NCI-H2081 treated with DMSO at 0.1 percent for 48 hours (cell line): ENCODE measurements at places on chromosomes 2 and 18.

DNA sequence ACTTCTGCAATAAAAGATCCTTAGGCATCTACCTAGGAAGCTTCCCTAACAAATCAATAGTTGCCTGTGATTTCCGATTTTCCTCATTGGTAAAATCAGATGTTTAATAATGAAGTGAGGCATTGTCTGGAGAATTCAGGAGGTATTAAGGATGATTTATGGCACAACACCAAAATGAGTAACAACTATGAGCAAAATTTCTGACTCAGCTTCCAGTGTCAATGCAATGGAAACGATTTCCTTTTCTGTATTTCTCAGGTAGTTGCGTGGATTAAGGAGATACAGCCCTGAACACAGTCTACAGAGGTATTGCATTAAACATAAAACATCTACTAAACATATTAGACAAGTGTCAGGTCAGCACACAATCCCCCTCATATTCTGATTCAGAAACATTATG, 99.5 kb downstream of the EPB41L3 start:
- no peak for DNase-seq

GRCh38 chr18:75654386-75654785, 226.9 kb upstream of the SMIM21 start:
- DNase-seq: no peak

DNA sequence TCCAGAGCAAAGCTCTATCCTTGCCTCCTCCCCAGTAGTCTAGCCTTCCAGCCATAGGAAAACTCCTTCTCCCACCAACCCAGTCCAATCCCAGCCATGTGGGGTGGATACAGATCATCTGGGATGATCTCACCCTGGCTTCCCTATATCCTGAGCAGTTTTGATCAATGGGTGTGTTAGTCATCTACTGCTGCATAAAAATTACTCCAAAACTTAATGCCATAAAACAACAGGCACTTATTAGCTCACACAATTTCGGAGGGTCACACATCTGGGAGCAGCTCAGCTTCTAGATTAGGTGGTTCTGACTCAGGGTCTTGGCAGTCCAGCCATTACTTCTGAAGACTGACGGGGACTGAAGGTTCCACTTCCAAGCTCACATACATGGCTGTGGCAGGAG, 190.4 kb downstream of the SPP2 start:
- DNase-seq: no peak

DNA sequence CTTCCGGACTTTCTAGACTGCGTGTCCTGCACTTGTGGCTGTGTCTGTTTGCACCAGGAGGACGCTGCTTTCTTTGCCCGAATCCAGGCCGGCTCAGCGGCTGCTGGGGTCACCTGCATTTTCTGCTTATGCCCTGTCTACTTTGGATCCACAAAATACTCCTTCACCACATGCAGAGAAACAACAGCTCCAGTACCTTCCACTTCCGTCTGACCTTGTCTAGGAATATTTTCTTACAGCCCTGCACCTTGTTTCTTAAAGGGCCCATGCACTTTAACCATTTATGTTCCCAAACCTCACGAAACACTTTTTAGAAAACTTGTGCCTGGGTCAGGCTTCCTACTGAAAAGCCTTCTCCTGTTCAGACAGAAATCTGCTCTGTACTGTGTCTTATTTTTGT, 129.4 kb upstream of the NCK2 start:
- DNase-seq: no peak

DNA sequence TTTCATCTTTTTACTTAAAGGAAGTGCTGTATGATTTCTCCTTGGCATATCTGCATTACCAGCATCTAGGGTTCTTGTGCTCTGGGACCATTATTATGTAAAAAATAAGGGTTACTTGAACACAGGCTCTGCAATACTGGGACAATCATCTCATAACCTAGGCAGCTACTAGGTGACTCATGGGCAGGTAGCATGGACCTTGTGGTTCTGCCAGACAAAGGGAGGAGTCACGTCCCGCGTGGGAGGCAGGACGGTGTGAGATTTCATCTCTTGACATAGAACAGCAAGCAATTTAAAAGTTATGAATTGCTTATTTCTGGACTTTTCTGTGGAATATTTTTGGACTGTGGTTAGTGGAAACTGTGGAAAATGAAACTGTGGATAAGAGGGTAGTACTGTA, 34.1 kb downstream of the ASAP2 start:
- DNase-seq: no peak

GRCh38 chr2:216478151-216478550, 20.5 kb upstream of the RPL37A start:
- DNase-seq: no peak

- DNase-seq: no peak
Observed at GRCh38 chr2:158782616-158783015, 12.5 kb upstream of the DAPL1 start.

GRCh38 chr2:46845542-46846486, 69.8 kb downstream of the MCFD2 start:
- DNase-seq: no peak

DNA sequence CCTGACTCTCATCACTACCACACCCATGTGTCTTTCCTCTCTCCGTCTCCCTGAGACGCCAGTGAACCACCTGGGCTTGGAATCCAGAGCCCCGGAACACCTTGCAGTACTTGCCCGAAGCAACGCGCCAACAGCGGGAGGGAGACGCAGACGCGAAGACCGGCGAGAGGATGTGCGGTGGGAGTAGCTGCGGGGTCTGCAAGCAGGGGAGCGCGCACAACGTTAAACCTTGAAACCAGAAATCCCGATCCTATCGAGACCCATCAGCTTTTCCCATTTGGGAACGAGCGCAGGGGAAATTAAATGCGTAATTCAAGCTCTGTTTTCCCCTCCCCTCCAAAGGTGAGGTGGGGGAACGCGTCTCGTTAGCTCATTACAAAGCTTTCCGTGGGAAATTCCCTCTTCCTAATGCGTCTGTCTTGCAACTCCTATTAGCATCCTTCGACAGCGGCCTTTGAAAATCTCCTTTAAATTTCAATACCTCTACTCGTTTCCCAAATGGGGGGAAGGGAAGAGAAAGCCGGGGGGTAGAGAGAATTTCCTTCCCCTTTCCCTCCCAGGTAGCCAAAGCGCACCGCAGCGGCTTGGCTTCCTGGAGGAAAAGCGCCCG, 421 bp upstream of the CNTNAP5 start:
- no peak for DNase-seq

DNA sequence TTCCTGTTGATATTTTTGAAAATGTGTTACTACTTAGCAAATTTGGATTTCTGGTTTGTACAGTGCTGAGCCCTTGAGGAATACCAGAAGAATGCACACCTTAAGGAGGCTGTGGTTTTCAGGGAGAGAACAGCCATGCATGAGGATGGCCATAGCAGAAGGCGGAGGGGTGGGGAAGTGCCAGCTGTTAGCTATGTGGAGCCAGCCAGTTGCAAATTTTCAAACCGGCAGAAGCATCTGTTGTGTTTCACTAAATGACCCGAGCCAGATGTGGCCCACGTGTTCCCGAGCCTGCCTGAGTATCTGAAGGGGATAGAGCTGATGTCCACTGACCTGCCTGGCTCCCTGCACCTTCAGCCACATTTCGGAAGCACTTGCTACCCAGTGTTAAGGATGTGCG, 16.4 kb upstream of the RBM44 start:
- no peak for DNase-seq

DNA sequence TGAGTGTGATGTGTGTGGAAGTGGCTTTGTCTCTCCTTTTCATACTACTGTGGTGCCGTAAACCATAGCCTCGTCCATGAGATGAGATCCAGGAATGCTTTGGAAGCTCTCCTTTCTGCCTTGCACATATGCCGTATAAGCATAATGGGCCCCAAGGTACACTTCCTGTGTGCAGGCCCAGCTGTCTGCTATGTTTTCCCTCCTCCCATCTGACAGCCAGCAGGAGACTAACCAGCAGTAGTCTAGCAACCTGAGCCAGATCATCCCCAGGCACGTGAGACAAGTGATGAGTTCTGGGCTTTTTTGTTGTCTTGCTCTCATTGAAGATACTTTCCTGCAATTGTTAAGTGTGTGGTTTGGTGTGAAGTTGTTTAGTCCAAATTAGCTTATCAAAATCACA, 555.5 kb upstream of the LRRTM4 start:
- peak; percentile 45 for DNase-seq

- DNase-seq: no peak
Observed at GRCh38 chr2:230885463-230886130, 20.9 kb downstream of the ITM2C start.

GRCh38 chr2:85524336-85524908, 14.5 kb upstream of the MAT2A start:
- DNase-seq: no peak

DNA sequence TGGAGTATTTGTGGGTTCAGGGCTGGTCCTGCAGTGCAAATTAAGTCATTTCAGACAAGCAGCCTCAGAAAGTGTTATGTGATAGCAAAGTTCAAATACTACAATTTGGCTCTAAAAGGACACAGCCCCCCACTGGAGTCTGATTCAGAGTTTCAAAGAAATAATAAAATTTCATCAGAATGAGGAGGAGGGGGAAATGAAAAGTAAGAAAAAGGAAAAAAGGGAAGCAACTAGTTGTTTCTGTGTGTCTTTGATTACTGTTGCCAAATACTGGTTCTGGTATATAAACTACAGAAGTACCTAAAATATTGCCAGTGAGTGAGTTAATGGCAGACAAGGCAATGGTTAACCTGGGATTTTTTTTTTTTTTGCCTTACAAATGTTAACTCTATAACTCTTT, 773.9 kb downstream of the BCL11A start:
- no peak for DNase-seq

- DNase-seq: no peak
Observed at GRCh38 chr2:226431288-226431948, 368.2 kb downstream of the IRS1 start.

GRCh38 chr18:65124633-65125032, 626.2 kb upstream of the CDH7 start:
- no peak for DNase-seq

DNA sequence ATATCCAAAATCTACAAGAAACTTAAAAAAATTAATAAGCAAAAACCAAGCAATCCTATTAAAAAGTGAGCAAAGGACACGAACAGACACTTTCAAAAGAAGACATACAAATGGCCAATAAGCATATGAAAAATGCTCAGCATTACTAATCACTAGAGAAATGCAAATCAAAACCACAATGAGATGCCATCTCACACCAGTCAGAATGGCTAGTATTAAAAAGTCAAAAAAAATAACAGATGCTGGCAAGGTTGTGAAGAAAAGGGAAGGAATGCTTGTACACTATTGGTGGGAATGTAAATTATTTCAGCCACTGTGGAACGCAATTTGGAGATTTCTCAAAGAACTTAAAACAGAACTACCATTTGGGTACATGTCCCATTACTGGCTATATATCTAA, 128.8 kb upstream of the SESTD1 start:
- DNase-seq: no peak

DNA sequence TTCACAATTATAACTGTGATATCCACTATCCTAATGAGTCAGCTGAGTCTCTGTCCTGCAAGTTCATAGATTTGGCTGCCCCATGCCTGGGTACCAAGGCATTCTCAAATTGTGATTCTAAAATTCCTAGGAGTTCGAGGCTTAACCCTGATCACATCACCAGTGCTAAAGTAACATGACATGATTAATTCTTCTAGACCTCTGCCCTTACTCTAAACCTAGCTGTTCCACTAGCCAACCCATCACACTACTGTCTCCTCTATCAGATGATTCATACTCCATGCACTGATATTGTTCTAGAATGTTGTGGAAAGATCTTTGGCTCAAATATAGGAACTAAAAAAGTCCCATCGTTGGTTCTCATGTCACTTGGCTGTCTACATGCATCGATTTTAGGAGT, 487.6 kb downstream of the PIK3C3 start:
- DNase-seq: no peak

DNA sequence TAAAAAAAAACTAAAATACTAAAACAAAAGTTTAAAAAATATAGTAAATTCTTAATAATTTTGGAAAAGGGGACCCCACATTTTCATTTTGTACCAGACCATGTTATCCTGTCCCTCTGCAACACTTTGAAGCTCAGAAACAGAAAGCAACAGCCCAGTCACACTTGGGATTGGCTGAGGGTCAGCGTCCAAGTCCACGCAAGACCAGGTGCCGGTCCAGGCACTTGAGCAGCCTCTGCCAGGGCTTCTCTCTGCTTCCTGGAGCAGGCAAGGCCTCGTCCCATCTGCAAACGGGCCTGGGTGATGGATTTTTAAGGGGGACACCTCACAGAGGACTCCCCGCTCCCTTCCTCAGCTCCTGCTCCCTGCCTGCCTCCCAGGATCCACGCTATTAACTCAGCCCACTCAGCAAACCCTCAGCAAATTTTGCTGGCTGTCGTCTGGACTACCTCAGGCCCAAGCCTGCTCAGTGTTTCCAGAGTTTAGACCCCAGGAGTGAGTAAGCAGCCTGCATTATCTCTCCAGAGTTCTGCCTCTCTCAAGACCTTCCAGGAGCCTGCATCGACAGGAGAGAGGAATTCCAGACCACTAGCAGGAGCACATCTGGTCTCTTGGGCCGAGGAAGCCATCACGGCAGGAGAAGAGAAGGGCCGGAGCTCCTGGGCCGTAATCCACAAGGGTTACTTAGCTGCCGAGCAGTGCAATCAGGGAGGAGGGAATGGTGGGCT, 88.7 kb upstream of the STPG4 start:
- DNase-seq: no peak

GRCh38 chr18:70663141-70663540, 374.3 kb downstream of the SOCS6 start:
- no peak for DNase-seq

DNA sequence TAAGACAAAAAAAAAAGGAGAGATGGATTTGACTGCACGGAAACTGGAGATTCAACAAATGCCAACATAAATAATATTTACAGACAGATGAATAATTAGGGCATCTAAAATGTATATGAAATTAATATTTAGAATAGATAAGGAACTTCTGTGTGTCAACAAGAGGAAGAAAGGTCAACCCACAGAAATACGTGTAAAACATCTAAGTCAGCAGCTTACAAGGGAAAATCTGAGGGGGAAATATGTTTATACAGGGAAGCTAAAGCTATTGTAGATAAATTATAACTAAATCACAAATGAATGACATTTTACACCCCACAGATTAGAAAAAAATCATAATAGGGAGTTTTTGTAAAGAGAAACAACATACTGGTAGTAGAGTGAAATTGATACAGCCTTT, 159.9 kb downstream of the PIEZO2 start:
- no peak for DNase-seq

GRCh38 chr2:225069966-225070365, 27.7 kb upstream of the DOCK10 start:
- no peak for DNase-seq

GRCh38 chr18:79945118-79946042, 6.1 kb downstream of the SLC66A2 start:
- DNase-seq: no peak

DNA sequence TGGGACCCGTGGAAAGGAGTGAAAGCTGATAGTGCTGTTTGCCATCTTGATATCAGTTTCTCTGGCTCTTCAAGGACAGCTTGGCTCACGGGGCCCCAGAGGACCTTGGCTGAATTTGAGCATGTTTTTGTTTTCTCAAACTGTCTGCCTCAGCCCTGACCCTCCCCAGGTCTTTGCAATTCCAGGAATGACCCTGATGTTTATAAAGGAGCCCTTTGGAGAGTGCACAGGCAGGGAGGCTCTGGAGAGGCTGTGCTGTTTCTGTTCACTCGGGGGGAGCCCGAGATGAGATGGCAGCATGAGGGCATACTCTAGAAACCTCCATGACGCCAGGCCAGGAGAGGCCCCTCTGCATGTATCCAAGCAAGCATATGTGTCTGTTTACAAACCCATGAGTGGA, 16.4 kb downstream of the IGFBP2 start:
- no peak for DNase-seq

- DNase-seq: no peak
Observed at GRCh38 chr18:79067611-79068010, 1.6 kb upstream of the ATP9B start.

GRCh38 chr2:19238440-19239060, 119.9 kb downstream of the OSR1 start:
- no peak for DNase-seq

- DNase-seq: no peak
Observed at GRCh38 chr2:200146501-200146900, 160.0 kb upstream of the SPATS2L start.
